ENCODE measurements at places on chromosomes 2 and 18.

DNA sequence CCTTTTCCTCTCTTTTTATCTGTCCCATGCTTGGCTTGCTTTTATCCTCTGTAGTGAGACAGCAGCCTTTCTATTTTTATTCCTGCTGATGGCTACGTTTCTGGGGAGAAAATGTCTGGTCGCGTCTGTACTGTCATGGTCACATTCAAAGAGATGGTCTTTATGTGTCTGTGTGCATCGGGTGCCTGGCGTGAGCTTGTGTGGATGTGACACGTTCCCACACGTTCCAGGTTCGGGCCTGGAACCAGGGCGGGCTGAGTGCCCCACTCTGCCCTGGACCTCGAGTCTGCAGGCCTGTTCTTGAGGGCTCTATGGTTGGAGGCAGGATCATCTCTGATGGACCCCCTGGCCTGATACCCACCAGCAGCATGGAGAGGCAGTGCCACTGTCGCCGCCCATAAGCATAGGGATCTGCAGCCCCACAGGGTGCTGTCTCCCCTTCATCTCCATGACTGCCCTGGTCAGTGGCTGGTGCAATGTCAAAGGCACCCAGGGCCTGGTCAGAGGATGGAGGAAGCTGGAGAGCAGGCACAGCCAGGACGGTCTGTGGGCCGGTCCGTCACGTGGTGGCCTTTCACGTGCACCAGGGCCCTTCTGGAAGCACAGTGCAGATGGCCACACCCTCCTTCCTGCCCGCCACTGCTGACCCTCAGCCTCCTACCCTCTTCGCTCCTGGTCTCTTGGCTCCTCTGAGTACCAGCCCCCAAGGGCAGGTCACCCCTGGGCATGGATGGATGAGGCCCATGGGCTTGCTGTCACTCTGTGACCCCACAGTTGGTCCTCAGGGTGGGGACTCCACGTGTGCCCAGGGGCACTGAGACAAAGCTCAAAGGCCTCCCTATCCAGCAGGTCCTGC lies 149.2 kb upstream of the TWIST2 start:
- no peak for DNase-seq

DNA sequence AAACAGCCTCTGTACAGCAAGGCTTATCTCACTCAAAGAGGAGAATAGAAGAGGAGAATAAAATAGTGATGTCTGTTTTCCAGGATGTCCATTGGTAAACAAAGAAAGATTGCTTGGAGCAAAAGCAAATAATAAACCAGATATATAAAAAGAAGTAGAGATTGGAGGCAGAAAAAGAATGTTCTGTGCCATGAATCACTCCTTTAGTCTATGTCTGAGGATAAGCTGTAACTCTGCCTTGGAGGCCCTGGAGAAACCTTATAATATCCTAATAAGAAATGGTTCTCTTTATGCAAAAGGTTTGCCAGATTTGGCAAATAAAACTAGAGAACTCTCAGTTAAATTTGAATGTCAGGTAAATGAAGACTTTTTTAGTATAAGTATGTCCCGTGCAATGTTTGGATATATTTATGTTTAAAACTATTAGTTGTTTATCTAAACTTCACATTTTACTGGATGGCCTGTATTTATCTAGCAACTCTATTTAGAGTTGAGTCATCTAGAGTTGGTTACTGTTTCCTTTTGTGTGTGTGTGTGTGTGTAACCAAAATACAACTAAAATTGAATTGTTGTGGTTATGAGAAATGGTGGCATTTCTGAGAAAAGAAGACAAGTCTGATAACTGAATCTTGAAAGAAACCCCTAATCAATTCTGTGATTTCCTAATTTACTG lies 510.3 kb upstream of the SETBP1 start:
- no peak for DNase-seq

- DNase-seq: no peak
These were observed 223.9 kb downstream of the MBD5 start for GRCh38 chr2:148244593-148245292.

DNA sequence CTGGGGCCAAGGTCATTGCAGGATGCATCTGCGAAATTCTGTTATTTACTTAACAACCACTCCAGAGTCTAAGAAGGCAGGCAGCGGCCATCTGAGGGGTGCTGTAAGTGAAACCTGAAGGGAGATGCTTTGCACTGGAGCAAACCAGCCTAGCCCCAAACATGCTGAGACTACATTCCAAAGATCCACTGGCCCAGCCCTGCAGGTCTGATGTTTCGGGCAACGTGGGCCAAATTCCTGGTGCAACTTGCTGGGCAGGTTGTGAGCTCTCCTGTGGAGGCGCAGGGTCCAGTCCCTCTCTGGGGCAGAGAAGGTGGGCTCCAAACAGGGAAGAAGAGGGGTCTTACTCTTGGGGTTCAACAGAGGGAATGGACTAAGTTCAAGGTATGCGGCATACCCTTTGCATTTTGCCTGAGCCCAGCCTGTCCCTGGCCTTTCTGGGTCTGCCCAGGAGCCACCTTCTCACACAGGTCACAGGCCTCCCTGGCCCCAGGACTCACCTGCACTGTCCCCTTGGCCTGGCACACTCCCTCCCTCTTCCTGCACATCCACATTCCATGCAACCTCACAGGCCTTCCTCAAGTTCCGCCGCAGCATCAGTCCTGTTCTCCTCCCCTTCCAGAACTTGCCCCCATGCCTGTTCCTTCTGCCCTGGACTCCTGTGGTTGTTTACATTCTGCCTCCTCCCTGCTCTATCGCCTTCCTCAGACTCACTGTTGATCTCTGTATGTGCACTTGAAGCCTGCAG lies 5.1 kb upstream of the MAL start:
- DNase-seq: no peak

GRCh38 chr2:164624316-164624715 lies 3.0 kb upstream of the GRB14 start:
- no peak for DNase-seq

GRCh38 chr18:10239991-10240634 lies 214.3 kb upstream of the APCDD1 start:
- DNase-seq: no peak

Data from iPS DF 6.9 (cell line).